Activated naive CD4-positive, alpha-beta T cell treated with Interleukin-2 at 50 U/mL for 16 hours (primary cell): ENCODE measurements at places on chromosomes 4 and X.

GRCh38 chr4:3355266-3355748 lies 62.5 kb downstream of the RGS12 start:
- no peak for DNase-seq

- DNase-seq = no peak
Measured at GRCh38 chr4:175125410-175126068, 207.4 kb downstream of the ADAM29 start.

DNA sequence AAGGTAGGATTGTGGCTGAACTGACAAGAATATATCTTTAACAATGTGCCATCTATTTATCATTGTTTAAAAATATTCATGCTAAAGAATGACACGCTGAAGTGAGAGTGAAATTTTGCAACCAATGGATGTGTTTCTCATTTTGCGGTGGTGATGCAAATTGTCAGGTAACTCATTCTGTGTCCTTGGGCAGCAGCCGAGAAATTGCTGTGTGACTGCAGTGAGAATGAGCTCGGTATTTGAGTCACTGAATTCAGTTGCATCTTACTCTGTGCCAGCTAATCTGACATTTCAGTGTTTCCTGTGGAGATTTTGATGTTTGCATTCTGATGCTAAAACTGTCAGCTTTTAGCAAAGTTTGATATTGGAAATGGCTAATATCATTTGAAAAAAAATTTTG lies 28.1 kb downstream of the MCUB start:
- peak; percentile 60 for DNase-seq

DNA sequence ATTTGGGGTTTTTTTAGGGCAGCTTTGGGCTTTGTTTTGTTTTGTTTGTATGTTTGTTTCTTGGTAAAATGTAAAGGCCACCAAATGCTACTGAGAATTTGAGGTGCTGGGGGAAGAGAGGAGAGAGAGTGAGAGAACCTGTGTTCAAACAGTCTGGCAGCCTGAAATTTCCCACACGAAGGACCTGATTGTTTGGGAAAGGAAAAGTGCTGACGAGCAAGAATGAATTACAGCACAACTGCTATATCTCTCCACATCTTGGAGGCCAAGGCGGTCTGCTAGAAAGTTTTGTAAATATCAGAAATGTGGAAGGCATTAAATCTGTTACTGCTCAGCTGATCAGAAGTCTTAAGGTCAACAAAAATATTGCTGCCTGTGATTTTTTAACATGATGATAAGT lies 170.5 kb downstream of the PALLD start:
- DNase-seq = no peak

GRCh38 chr4:148061795-148062194 lies 329.9 kb downstream of the ARHGAP10 start:
- no peak for DNase-seq

- DNase-seq = no peak
Measured at GRCh38 chr4:6885953-6886557, 23.6 kb upstream of the TBC1D14 start.

DNA sequence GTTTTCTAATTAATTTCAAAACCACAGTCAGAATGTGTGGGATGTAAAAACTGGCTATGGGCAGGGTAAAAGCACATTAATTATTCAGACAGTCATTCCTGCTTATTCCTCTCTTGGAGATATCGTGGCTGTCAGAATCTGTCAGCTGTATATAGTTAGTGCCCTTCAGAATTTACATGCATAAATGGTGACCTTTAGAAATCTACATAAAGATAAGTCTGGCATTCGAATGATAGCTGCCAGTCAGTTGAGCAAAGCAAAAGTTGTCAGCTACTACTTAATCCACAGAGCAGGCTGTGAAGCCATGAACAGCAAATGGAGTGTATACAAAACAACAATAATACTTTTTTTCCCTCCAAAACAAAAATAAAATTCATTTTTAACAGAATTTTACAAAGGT lies 189.5 kb downstream of the ADGRL3 start:
- DNase-seq = no peak
